Motor neuron (in vitro differentiated cells): ENCODE measurements at places on chromosomes 12 and 14. TPM values are rescaled to one million over a fixed set of nuclear protein-coding genes. Genes with fewer than 3 reads are reported as not detected.

GRCh38 chr14:49363821-49364751 is 222.1 kb downstream of the RPS29 start:
- ATAC-seq = no peak

- no peak for ATAC-seq
Measured at GRCh38 chr12:95506707-95507523, 33.0 kb downstream of the METAP2 start.

DNA sequence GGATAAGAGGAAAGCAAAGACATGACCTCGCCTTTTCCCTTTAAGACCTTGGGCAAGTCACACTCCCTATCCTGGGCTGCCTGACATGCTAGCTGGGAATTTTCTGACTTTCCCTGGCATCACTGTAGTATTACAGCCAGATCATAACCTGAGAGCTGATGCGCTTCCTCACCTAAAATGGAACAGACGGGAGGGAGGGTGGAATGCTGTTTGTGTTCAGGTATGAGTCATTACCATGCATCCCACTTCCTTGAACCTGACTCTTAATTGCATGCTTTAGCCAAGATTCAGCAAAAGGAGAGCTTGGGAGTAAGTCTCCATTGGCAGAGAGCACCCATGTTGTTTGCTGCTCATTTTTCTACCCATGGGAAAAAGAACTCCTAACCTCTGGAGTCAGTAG is 156.5 kb downstream of the KCNK10 start:
- ATAC-seq = no peak

DNA sequence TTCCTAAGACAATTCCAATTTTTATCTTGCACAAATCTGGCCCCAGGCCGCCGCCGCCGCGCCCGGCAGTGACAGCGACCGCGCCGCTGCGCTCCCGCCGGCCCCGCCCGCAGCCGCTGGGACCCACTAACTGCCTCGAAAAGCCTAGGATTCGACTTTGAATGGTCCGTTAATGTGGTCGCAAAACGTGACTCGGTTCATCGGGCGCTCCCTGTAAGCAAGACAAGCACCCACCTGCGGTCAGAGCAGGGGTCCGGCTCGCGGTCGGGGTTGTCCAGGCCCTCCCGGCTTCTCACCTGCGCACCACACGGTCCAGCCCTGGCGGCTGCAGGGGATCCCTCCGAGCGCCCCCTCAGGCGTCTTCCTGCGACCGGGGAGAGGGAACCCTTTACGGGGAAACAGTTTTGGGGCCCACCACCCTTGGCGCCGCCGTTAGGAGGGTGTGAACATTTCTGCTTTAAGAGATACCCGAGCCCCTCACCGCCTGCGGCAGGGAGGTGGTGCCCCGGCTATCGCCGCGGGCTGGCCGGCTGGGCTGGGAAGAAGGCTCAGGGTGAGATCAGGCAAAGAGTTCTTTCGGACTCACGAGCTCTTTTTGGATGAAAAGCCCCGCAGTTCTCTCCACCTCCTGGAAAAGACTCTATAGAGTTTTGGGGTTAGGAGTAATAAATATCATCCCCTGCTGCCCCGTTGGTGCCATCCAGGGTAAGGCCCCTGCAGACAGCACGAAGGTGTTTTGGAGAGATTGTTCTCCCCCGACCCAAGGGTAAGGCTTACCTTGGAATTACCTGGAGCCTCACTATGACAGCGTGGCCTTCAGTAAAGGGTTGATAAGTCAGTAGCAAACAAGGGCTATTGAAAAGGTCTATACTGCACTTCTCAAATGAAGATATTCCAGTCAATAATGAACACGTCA is 13.6 kb upstream of the FOXJ2 start:
- peak; percentile 71 for ATAC-seq

DNA sequence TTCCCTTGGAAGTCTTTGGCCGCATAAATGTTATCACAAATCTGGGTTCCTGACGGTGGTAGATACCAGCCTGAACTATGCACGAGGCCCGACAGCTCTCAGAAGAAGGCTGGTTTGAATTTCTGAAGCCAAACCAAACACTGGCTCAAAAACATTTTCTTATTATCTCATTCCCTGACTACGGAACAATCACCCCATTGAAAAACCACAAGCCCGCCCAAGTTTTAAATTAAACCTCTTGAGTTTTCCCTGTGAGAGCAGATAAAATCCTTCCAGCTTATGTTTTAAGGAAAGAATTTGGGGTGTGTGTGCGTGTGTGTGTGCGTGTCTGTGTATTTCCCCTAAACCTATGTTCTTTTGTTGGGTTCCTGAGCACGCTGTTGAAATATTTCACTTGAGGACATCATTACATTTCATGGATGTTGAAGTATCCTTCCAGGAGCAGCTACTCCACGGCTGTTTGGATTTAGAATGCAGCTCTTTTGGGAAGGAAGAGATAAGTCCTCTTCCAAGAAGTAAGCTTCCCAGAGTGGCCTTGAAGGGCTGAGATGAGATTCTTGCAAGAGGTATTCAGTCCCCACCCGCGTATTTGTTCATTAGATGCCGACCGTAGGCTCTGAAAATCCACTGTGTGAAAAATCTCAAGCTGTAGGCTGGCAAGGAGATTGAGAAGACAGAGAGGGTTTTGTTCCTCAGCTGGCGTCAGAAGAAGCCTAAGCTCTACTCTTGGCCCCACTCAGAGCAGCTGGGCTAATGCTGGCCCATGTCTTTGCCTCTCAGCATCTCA is 131.0 kb upstream of the NCOR2 start:
- no peak for ATAC-seq

GRCh38 chr14:92783813-92784431 is 10.2 kb upstream of the GOLGA5 start:
- ATAC-seq = peak; percentile 55

DNA sequence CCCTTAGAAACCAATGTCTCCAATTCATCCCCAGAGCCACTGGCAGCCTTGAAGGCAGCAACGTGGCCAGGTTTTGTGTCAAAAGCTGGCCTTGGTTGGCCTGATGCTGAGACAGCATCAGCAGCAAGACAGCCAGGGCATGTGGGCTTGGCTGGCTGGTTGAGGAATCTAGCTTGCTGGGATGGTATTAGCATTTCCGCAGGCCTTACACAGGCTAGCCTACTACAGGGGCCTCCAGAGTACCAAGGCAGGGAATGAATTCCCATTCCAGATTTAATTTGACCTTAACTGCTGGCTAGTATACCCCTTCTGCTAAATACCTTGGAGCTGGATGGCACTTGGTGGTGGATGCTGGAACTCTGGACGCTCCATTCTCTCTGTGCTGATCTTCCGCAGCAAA is 15.8 kb downstream of the NGDN start:
- ATAC-seq = no peak

GRCh38 chr14:22822016-22822570 is 6.9 kb upstream of the SLC7A7 start:
- ATAC-seq = no peak

DNA sequence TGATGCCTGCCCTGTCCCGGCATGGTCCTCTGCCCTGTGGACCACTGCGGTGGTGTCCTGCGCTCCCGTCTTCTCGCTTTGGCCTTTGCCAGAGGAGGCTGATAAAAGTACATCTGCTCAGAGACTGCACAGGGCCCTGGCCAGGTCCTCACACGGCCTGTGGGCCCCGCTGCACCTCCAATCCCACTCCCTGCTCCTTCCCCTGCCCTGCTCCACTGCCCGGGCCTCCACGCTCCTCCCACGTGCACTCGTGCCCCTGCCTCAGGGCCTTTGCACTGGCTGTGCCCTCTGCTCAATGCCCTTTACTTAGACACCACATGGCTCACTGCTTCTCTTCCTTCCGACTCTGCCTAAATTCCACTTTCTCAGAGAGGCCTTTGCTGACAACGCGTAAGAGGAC is 49.3 kb upstream of the BEGAIN start:
- no peak for ATAC-seq

GRCh38 chr12:112122823-112123690 is 2.3 kb upstream of the TRAFD1 start:
- ATAC-seq = no peak

- peak; percentile 29 for ATAC-seq
Measured at GRCh38 chr12:51970904-51971646, 19.6 kb downstream of the ACVR1B start.

GRCh38 chr14:103393676-103394626 is 8.7 kb downstream of the MARK3 start:
- ATAC-seq = no peak

- no peak for ATAC-seq
Measured at GRCh38 chr12:84969226-84969625, 56.6 kb upstream of the SLC6A15 start.

DNA sequence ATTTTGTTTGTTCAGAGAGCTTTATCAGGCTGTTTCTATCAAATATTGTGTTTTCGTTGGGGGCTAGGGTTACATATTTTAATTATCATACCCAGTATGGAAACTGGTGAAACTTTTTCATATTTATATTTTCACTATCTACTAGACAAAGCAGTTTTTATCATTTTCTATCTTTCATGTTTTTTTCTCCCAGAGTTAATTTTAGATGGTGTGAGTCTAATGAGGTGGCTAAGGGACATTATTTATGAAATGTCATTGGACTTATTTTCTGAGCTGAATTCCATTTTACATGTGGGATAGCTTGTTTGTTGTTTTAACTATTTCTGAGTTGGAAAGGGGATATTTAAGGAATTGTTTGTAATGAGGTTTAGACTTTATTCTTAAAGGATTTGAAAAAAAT is 100.3 kb downstream of the TMTC2 start:
- ATAC-seq = no peak

- ATAC-seq = no peak
Measured at GRCh38 chr14:90715495-90715894, 100.7 kb downstream of the TTC7B start.

DNA sequence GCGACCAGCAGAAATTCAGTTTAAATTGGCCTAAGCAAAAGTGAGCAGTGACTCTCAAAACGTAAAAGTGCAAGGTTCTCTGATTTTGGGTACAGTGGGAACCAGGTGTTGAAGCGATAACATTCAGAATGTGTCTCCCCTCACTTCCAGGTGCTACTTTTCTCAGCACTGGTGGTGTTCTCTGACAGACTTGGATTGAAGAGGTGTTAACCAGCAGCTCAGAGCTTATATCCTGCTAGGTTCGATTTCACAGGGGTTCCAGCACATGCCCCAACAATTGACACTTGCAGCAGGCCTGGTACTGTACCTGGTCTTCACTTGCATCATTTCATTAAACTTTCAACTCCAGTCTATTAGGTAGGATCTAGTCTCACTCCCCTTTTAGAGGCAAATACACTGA is 680.2 kb downstream of the VRK1 start:
- no peak for ATAC-seq

GRCh38 chr14:61934385-61934784 is 172.2 kb downstream of the SNAPC1 start:
- ATAC-seq = no peak

GRCh38 chr14:100374270-100374669 is 51.1 kb downstream of the SLC25A47 start:
- ATAC-seq = no peak

GRCh38 chr14:36320897-36321381 is 502 bp upstream of the MBIP start:
- ATAC-seq = no peak

DNA sequence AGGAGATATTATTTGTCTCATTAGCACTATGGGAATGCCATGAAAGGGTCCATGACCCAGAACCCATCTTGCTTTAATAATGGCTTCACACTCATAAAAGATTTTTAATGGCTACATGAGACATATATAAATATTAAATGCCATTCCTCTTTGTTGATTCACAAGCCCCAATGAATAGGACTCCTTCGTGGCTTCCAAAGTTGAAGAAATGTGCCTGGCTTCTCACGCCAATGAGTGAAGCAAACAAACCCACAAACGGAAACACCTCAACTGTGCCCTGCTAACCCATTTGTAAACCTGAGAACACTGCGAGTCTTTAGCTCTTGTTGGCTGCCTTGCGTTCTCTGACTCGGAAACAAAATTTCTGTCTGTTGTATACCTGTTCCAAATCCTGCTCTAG is 381.7 kb upstream of the DDHD1 start:
- no peak for ATAC-seq

DNA sequence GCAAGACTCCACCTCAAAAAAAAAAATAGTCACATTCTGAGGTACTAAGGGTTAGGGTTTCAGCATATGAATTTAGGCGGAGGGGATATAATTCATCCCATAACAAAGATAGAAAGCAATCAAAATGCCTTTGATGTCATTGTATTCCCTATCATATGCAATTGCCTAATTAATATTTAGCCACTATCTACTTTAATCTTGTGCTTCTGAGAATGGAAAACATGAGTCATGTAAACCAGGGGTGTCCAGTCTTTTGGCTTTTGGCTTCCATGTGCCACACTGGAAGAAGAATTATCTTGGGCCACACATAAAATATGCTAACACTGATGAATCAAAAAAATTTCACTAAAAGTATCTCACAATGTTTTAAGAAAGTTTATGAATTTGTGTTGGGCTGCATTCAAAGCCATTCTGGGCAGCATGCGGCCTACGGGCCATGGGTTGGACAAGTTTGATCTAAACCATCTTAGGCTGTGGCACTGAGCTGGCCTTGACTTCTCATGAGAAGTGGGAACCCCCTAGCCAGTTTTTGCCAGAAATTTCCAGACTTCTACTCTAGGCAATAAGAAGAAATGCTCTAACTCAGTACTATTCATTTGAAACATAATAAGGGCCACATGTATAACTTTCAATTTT is 219.8 kb downstream of the PTPRO start:
- ATAC-seq = no peak

GRCh38 chr12:108810636-108811035 is 46.7 kb downstream of the SSH1 start:
- no peak for ATAC-seq

DNA sequence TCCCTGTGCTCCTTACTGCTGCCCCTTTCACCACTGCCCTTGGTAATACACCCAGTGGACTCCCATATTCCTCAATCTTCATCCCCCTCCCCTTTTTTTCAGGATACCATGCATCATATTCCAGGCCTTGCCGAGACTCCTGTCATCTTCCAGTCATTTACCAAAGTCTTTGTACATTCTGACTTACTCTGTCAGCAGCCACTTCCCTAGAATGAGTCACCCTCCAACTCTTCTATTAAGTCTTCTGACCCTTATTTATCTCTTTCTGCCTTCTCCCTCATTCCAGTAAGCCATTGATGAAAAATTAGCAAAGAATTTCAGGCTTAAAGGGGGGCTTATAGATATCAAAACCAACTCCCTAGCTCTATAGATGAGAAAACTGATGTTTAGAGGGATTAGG is 128.0 kb downstream of the STXBP6 start:
- ATAC-seq = no peak

The OLR1 gene
- 0.66 TPM in 1 of 2 replicates, not detected in the other for total RNA-seq

The KRT2 gene
- total RNA-seq = 0.20 and 0.27 TPM in 2 replicates

The OTOGL gene
- 0.08 and 0.09 TPM in 2 replicates for total RNA-seq

The NPFF gene
- not detected in 2 replicates for total RNA-seq

The MGP gene
- 0.49 and 1.4 TPM in 2 replicates for total RNA-seq

The HVCN1 gene
- total RNA-seq = 0.78 and 0.81 TPM in 2 replicates

The LUM gene
- 0.15 and 0.28 TPM in 2 replicates for total RNA-seq

The KCNK13 gene
- total RNA-seq = not detected in 2 replicates
